ENCODE measurements at places on chromosomes 11 and 22.

GRCh38 chr11:124950601-124951330 lies 3.2 kb upstream of the CCDC15 start:
- DNase-seq: no peak

DNA sequence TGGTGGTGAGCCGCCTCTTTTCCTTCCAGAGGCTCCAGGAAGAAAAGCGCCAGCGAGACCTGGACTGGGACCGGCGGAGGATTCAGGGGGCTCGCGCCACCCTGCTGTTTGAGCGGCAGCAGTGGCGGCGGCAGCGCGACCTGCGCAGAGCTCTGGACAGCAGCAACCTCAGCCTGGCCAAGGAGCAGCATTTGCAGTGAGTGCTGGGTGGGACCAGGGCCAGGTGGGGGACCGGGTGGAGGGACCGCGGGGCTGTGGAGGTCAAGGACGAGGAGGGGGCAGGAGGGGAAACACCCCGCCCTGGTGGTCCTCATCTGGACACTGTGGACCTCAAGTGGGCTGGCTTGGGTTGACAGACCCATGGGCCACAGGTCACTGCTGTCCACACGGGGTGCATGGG lies 17.4 kb downstream of the RIBC2 start:
- DNase-seq: no peak

DNA sequence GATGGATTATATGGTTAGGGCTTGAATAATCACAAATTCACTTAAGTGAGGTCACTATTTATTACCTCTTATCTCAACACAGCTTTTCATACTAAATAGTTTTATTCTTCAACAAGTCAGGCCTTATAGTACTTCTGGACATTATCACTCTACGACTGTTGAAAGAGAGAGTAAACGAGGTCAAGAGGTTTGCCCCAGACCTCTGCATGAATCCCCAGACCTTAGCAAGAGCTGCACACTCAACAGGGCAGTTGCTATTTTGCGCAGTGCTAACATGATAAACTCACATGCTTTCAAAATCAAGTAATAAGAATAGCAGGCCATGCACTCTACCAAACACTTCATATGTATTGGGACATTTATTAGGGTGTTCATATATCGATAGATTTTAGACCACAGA lies 60.5 kb downstream of the DDI1 start:
- no peak for DNase-seq

DNA sequence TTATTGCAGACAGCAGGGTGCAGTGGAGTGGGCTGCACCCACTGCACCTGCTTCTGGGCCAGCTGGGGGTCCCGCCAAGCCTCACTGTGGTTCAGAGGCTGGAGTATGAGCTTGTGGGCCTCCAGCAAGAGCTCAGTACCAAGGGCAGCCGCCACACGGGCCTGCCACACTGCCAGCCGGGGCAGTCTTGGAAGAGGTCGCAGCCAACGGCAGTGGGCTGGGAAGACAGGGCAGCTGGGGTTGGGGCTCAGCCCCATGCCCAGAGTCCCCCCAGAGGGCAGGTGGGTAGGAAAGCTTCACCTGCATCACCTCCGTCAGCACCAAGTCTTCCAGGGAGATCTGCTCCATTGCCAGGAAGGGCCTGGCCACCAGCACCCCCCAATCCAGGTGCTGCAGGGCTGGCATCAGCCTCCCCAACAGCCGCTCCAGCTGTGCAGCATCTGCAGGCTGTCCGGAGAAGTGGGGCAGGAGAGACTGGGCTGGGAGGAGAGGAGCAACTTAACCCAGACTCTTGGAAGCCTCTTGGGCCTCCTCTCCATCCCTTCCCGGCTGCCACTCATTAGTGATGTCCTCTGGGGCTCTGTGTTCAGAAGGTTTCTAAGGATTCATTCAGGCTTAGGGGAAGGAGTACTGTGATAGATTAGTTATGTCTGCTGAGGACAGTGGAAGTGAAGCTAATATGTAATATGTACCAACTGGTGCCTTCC lies 1.1 kb upstream of the GSTT4 start:
- no peak for DNase-seq

- DNase-seq: no peak
These were observed 21.2 kb downstream of the PTPRJ start for GRCh38 chr11:48001438-48002021.

GRCh38 chr11:23725752-23726151 lies 771.1 kb upstream of the LUZP2 start:
- no peak for DNase-seq

DNA sequence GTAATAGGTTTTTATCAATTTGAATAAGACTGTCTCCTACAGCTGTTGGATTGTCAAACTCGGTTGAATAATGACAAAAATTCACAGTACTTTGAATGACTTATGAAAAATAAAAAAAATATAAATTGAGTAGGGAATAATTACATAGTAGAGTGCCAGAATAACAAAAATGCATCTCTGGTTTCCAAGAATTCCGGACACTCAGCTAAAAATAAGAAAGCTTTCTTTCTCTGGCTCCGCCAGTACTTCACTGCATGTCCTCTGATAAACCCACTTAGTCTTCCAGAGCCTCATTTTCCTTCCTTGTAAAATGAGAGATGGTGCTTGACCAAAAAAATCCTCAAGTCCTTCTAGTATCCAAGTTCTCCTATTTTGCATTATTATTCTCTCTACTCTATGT lies 374.6 kb upstream of the LUZP2 start:
- no peak for DNase-seq

GRCh38 chr11:2096919-2097301 lies 42.3 kb downstream of the IGF2 start:
- DNase-seq: no peak

- DNase-seq: no peak
These were observed 119.7 kb upstream of the CD82 start for GRCh38 chr11:44445500-44446365.

DNA sequence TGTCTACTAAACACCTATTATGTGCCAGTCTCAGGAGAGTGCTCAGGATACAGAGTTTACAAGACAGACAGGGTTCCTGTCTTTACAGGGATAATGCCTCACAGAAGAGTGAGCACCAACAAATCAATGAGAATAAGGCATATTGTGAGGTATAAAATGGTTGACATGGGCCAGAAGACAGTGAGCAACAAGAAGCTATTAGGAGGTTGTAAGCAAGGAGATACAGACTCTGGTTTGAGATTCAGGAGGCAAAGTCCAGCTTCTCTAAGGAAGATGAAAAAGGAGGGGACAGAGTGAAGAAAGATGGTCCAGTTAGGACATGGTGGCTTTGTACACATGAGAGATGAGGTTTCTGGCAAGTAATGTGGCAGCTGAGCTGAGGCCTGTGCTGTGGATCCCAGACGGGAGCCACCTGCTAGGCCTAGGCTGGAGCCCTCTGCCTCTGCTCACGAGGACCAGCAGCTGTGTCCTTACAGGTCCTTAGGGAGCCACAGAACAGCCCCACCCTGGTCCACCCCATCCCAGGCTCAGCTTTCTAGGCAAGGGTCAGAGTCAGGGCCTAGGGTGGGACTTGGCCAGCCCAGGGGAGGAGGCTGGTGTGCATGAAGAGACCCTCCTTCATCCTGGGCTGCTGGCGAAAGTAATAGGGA lies 110.5 kb downstream of the ZNF280B start:
- no peak for DNase-seq

GRCh38 chr11:65067446-65067845 lies 9.1 kb upstream of the NAALADL1 start:
- no peak for DNase-seq

DNA sequence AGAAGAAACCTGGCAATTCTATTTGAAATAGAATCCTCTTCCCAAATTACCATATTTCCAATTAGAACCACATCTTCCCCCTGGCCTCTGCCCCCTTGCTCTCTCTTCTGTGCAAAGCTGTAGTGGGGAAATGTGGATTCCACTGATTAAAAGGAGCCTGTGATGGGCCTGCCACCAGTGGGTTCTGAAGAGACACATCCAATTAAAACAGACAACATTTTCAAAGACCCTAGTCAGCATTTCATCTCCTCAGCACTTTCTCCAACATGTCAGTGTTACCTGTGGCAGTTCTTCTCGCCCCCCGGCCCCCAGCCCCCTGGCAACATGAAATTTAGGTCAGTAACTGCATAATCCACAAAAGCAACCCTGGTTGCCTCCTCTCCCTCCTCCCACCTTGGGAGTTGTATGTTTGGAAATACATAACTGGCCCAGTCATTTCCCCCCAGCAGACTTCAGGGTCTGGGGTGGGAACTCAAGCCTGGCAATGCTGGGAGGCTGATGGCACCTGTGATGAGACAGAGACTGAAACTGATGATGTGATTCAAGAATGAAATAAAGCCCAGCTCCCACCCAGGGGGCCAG lies 99.9 kb upstream of the AMOTL1 start:
- DNase-seq: no peak

DNA sequence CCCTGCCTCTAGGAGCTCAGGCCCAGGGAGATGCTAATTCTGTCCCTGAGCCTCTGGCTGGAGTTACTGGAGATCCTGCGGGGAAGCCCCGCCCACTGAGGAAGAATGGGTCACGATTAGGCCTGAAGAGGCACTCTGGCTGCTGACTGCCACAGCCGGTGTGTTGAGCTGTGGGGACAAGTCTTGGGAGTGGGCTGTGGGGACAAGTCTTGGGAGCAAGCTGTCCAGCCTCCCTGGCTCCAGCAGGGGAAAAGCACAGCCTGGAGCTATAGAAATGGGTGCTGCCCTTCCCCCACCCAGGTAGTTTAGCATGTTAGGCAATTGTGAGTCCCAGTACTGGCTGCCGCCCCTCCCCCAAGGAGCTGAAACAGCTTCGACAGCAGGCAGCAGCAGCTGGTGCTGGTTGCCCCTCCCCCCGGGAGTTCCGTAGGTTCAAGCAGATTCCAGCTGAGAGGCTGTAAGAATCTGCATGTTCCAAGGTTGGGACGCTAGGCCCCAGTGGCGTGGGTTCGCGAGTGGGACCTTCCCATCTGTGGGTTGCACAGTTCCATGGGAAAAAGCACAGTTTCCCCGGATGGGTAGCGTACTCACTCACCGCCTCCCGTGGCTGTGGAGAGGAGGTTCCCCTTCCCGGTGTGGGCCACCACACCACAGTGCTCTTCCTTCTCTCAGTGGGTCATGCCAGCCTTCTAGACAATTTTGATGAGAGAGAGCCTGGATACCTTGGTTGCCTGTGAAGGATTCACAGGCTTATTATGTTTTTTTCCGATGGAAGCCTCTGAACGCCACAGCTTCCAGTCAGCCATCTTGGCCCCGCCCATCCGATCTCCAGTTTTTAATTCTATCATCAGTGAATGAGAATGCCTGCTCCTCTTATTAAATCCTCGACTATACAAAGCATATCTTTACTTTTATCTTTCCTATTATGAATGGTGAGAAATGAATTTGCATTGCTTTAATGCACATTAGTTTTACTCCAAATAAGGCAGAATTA lies 61.5 kb downstream of the MSANTD4 start:
- DNase-seq: no peak

GRCh38 chr11:83012168-83013067 lies 59.3 kb downstream of the RAB30 start:
- DNase-seq: no peak

GRCh38 chr11:72081184-72081644 lies 564 bp downstream of the LRRC51 start:
- no peak for DNase-seq

DNA sequence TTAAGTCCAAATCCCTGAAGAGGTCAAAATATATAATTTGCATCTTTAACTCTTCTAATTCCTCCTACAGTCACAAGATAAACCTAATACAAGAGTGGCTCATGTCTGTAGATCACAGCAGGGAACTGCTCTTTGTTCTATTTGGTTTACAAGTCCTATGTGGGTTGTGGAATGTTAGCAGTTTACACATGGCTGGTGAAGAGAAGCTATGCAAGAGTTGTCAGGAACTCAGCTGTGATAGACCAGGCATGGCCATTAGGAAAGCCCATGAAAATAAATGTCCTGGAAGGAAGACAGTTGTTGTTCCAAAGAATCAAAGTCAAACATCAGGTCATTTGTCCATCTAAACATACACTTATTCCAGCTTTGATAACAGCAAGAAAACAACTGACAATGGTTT lies 312.4 kb upstream of the PITPNB start:
- DNase-seq: no peak

GRCh38 chr22:40449676-40450035 lies 79.3 kb downstream of the SGSM3 start:
- DNase-seq: peak; percentile 66

- DNase-seq: no peak
These were observed 31.6 kb downstream of the MARK2 start for GRCh38 chr11:63870351-63871140.

GRCh38 chr11:64998690-64999431 lies 2.1 kb upstream of the BATF2 start:
- no peak for DNase-seq

GRCh38 chr11:12642806-12643428 lies 31.3 kb upstream of the TEAD1 start:
- DNase-seq: no peak

DNA sequence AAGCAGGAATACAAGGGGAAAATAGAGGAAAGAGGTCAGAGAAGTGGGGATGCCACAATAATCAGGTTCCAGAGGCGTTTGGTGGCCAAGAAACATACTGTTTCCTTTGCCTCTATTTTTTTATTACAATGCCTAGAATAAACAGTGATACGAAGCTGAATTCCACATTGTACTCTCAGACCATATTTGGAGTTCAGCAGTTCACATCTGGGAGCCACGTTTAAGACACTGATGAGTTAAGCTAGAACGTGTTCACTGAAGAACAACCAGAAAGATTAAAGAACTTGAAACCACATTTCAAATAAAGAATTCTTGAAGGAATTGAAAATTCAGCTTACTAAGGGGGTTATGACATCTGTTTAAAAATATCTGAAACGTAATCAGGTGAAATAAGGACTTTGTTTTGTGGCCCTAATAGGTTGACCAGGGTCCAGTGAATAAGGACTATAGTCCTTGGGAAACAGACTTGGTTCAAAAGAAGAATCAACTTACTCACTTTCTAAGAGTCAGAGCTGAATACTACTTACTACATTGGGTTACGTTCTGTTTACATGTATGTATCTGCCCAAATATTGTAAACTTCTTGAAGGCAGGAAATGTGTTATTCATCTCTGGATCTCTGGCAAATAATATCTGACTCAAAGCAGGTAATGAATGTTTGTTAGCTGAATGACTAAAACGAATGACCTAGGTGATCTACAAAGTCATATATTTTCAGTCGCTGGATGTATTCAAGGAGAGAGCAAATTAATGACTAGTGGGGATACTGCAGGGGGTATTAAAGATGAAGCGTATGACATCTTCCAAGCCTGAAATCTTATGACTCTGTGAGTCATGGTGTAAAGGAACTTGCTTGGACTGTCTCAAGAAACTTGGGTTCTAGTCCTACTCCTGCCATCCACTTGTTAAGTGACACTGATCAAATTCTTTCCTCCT lies 247.0 kb upstream of the NARS2 start:
- no peak for DNase-seq

DNA sequence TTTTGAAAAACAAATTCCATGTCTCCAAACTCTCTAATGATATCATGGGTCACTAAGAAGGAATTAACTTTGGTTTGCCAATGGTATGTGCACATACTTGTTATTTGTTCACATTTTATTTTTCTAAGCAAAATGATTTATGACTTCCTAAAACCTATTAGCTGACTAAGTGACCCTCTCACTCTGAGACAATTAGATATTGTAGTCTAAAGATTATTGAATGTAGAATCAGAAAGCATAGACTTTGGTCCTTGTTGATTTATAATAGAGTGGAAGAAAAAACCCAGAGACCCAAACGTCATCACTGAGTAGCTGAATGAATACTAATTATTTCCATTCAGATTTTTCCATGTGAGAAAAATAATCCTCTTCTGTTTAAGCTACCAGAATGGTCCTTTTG lies 243.5 kb upstream of the ANO3 start:
- no peak for DNase-seq

- no peak for DNase-seq
These were observed 35.3 kb upstream of the SEPTIN5 start for GRCh38 chr22:19678949-19679521.

GRCh38 chr22:23837911-23838680 lies 710 bp downstream of the DERL3 start:
- DNase-seq: no peak

GRCh38 chr11:119583585-119583984 lies 145.4 kb downstream of the NECTIN1 start:
- DNase-seq: no peak
